ENCODE measurements at places on chromosomes 12 and 14. TPM values are rescaled to one million over a fixed set of nuclear protein-coding genes. Genes with fewer than 3 reads are reported as not detected.

TAC3 gene
- total RNA-seq: not detected

PRR13 gene
- 39.3 TPM for total RNA-seq

GPR68 gene
- 0.39 TPM for total RNA-seq

CEP290 gene
- total RNA-seq: 13.4 TPM

PRH1 gene
- 21.8 TPM for total RNA-seq

BMP4 gene
- not detected for total RNA-seq

LRRC10 gene
- not detected for total RNA-seq

SIX6 gene
- total RNA-seq: not detected

KRT7 gene
- 2,495 TPM for total RNA-seq

GALNT8 gene
- total RNA-seq: not detected

All from placental epithelial cell (primary cell).